Kidney (tissue), 22 donors: ENCODE measurements at places on chromosomes 1 and 21. TPM values are rescaled to one million over a fixed set of nuclear protein-coding genes. Genes with fewer than 3 reads are reported as not detected.

GRCh38 chr1:7220007-7220406 lies 434.8 kb downstream of the CAMTA1 start:
- H3K27me3 ChIP-seq, result no peaks in the 10 kb centered on the region
- no peaks in the 10 kb centered on the region for H3K4me1 ChIP-seq
- no peak overlapping the region for H3K27ac ChIP-seq

The HPCAL4 gene
- total RNA-seq, result 5.2 TPM

GRCh38 chr1:67227196-67227595 lies 60.9 kb downstream of the IL23R start:
- peak overlapping the region; percentile 20 for H3K27ac ChIP-seq
- no peaks in the 10 kb centered on the region for H3K4me1 ChIP-seq
- H3K36me3 ChIP-seq, result no peaks in the 10 kb centered on the region
- DNase-seq, result no peak
- H3K27me3 ChIP-seq, result no peaks in the 10 kb centered on the region
- H3K4me3 ChIP-seq, result no peak overlapping the region

GRCh38 chr1:220084460-220084859 lies 5.1 kb downstream of the BPNT1 start:
- H3K4me1 ChIP-seq, result no peaks in the 10 kb centered on the region
- H3K27ac ChIP-seq, result no peak overlapping the region
- no peaks in the 10 kb centered on the region for H3K36me3 ChIP-seq
- H3K27me3 ChIP-seq, result no peaks in the 10 kb centered on the region
- no peak for DNase-seq

DNA sequence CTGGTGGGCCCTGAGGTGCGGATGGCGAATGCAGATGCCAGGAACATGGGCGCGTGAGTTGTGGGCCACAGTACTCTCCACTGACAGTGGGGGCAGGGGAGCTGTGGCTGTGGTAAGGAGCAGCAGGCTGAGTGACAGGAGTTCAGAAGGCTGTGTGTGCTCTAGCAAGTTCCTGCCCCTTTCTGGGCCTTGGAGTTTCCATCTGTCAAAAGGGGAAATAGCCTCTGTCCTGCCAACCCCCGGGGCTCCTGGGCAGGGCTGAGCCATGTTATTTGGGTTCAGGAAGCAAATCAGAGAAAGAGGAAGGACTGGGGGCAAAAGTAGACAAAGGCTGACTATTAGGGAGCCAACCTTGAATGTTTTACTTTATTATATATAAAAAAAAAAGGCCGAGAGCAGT lies 19.5 kb upstream of the MFN2 start:
- H3K27me3 ChIP-seq, result no peaks in the 10 kb centered on the region
- H3K36me3 ChIP-seq, result no peaks in the 10 kb centered on the region
- peak overlapping the region; percentile 11 for H3K27ac ChIP-seq
- peaks cover 3% of the 10 kb centered on the region for H3K4me1 ChIP-seq

GRCh38 chr1:8663915-8664329 lies 153.5 kb downstream of the RERE start:
- peak overlapping the region; percentile 7 for H3K4me3 ChIP-seq
- H3K4me1 ChIP-seq, result peaks cover 19% of the 10 kb centered on the region
- H3K36me3 ChIP-seq, result no peaks in the 10 kb centered on the region
- no peaks in the 10 kb centered on the region for H3K27me3 ChIP-seq

- H3K4me1 ChIP-seq, result no peaks in the 10 kb centered on the region
- H3K36me3 ChIP-seq, result peaks cover 39% of the 10 kb centered on the region
- no peak for DNase-seq
- no peak overlapping the region for H3K27ac ChIP-seq
- no peaks in the 10 kb centered on the region for H3K27me3 ChIP-seq
These were observed 12.4 kb upstream of the SPATA1 start for GRCh38 chr1:84493747-84494146.

GRCh38 chr1:115882913-115883902 lies 42.3 kb upstream of the NHLH2 start:
- no peaks in the 10 kb centered on the region for H3K36me3 ChIP-seq
- no peaks in the 10 kb centered on the region for H3K4me1 ChIP-seq
- DNase-seq, result no peak
- H3K4me3 ChIP-seq, result no peak overlapping the region
- no peaks in the 10 kb centered on the region for H3K27me3 ChIP-seq

DNA sequence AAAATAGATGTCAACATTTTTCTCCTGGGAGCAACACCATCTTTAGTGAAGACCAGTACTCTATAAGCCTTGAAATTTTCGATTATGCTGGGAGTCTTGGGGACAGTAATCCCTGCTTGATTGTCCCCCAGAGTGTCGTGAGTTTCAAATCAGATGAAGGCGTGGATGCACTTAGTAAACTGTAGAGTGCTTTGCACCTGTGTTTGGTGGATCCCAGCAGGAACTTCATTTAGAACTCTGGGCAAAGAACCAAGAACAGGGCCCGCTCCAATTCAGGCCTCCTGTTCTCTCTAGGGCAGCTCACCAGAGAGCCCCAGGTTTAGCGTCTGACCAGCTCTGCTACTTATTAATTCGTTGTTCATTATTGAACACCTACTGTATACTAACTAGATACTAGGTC lies 1.5 kb downstream of the GPX7 start:
- H3K27ac ChIP-seq, result no peak overlapping the region
- no peak for DNase-seq
- H3K36me3 ChIP-seq, result no peaks in the 10 kb centered on the region
- H3K27me3 ChIP-seq, result no peaks in the 10 kb centered on the region
- H3K4me3 ChIP-seq, result no peak overlapping the region

DNA sequence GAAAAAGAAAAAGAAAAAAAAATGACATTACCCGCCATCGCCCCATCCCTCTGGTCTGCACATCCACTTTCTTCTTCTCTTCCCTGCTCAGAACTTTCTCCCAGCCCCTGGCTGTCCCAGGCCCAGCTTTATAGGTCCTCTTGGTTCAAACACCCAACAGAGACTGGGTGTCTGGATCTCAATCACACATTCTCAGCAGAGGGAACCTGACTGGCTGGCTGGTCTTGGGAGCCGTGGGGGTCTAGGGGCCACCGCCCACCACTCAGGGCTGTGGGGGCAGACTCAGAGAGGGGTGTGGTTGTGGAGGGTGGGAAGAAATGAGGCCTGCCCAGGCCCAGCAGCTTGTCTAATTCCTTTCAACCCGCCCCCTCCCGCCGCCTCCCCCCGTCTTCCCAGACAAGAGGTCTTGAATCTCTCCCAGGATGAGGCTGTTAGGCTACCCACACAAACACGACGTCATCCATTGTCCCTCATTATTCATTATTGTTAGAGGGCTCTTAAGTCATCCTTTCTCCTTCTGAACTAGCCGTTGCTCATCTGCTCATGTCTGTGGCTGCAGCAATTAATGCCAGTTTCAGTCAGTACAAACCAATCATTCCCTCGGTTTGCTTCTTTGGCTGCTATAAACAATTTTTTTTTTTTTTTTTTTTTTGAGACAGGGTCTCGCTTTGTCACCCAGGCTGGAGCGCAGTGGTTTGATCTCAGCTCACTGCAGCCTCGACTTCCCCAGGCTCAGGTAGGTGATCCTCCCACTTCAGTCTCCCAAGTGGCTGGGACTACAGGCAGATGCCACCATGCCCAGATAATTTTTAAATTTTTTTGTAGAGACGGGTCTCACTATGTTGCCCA lies 40.6 kb upstream of the CLIC4 start:
- no peaks in the 10 kb centered on the region for H3K4me1 ChIP-seq
- H3K4me3 ChIP-seq, result no peak overlapping the region
- no peak overlapping the region for H3K27ac ChIP-seq

- H3K36me3 ChIP-seq, result no peaks in the 10 kb centered on the region
- no peak for DNase-seq
- no peak overlapping the region for H3K4me3 ChIP-seq
- H3K27ac ChIP-seq, result no peak overlapping the region
These were observed 72.2 kb upstream of the HMCN1 start for GRCh38 chr1:185661971-185662370.

GRCh38 chr1:63904826-63905225 lies 131.0 kb downstream of the ROR1 start:
- H3K4me1 ChIP-seq, result peaks cover 7% of the 10 kb centered on the region
- DNase-seq, result no peak
- no peak overlapping the region for H3K27ac ChIP-seq
- no peaks in the 10 kb centered on the region for H3K36me3 ChIP-seq

DNA sequence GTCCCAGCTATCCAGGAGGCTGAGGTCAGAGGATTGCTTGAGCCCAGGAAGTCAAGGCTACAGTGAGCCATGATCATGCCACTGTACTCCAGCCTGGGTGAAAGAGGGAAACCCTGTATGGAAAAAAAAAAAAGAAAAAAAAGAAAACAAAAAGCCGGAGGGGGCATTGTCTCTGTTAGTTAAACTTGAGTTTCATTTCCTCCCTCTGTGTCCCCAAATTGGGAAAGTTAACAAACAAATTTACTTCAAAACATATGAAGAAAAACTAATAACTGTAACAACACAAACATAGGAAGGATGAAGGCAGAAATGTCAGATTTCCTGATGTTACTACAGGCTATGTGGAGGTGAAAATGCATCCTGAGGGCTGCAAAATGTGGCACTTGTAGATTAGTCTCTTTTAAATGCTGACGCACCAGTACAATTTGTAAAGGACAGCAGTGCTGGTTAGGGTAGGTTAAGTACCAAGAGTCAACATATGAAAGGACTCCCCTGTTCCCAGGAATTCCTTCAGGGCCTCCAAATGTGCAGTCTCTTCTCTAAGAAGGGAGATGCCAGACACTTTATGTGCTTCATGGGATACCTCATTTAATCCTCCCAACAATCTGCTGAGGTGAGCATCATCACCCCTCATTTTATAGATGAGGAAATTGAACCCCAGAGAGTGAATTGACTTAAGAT lies 52.9 kb downstream of the DEGS1 start:
- no peaks in the 10 kb centered on the region for H3K27me3 ChIP-seq
- no peak for DNase-seq
- H3K4me1 ChIP-seq, result no peaks in the 10 kb centered on the region
- H3K27ac ChIP-seq, result no peak overlapping the region
- H3K36me3 ChIP-seq, result peaks cover 3% of the 10 kb centered on the region

- no peak overlapping the region for H3K27ac ChIP-seq
- DNase-seq, result peak; percentile 54
- no peaks in the 10 kb centered on the region for H3K4me1 ChIP-seq
- no peaks in the 10 kb centered on the region for H3K36me3 ChIP-seq
- no peak overlapping the region for H3K4me3 ChIP-seq
These were observed 843.8 kb downstream of the USP25 start for GRCh38 chr21:16573578-16573977.

- H3K4me3 ChIP-seq, result no peak overlapping the region
- peaks cover 7% of the 10 kb centered on the region for H3K4me1 ChIP-seq
- H3K27ac ChIP-seq, result no peak overlapping the region
- H3K36me3 ChIP-seq, result no peaks in the 10 kb centered on the region
These were observed 20.6 kb upstream of the MYCL start for GRCh38 chr1:39922251-39922688.

- peaks cover 4% of the 10 kb centered on the region for H3K36me3 ChIP-seq
- no peaks in the 10 kb centered on the region for H3K27me3 ChIP-seq
- DNase-seq, result no peak
- peak overlapping the region; percentile 69 for H3K4me3 ChIP-seq
- peak overlapping the region; percentile 45 for H3K27ac ChIP-seq
These were observed 277.0 kb upstream of the C1orf105 start for GRCh38 chr1:172143384-172144055.

DNA sequence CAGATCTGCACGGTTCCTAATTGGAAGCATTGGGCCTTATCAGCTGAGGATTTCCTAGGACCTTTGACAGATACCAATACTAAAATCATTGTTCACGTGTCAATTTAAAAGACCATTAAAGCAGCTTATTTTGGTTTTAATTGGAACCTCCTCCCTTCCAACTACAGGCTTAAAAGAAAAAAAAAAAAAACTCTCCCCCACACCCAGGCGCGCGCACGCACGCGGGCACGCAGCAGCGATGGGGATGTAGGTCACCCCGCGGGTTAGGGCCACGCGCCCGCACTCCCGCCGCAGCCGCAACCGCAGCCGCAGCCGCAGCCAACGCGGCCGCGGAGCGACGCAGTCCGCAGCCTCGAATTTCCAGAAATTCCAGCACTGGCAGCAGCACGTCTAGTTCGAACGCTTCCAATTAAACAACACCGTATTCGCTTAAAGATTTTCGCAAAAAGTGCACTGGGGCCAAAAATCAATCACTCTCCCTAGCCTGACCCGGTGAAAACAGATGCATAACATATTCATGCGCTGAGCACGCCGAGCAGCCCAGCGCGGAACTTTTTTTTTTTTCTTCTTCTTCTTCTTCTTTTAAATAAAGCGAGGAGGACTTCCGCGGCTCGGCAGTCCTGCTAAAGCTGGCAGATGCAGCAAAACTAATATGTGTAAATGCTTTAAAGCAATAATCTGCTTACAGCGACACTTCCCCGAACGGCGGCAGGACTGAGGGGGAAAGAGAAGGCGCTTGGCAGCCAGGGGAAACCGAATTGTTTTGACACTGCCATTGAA lies 13.3 kb upstream of the BARHL2 start:
- no peak overlapping the region for H3K4me3 ChIP-seq
- H3K36me3 ChIP-seq, result no peaks in the 10 kb centered on the region
- no peak for DNase-seq
- H3K27me3 ChIP-seq, result peaks cover 75% of the 10 kb centered on the region
- no peak overlapping the region for H3K27ac ChIP-seq

- no peaks in the 10 kb centered on the region for H3K4me1 ChIP-seq
- DNase-seq, result no peak
- no peaks in the 10 kb centered on the region for H3K27me3 ChIP-seq
- H3K27ac ChIP-seq, result no peak overlapping the region
These were observed 162.6 kb upstream of the USP25 start for GRCh38 chr21:15567191-15567590.

The ANGPTL3 gene
- total RNA-seq, result 0.41 TPM

The MIXL1 gene
- total RNA-seq, result 0.16 TPM

DNA sequence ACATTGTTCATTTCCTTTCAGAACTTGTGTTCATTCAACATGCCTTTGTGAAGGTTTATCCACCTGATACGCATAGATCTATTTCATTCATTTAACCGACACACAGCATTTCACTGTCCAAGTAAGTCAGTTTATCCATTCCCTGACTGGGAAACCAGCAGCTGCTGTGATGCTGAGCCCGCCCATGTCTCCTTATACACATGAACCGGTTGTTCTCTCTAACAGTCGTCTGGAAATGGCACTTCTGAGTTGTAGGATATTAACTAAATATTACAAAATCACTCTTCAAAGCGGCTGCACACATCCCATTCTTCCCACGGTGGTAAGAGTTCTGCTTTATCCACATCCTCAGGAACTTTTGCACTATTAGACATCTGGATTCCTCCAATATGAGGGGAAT lies 71.1 kb downstream of the NPHP4 start:
- H3K4me1 ChIP-seq, result no peaks in the 10 kb centered on the region
- H3K27ac ChIP-seq, result no peak overlapping the region
- no peaks in the 10 kb centered on the region for H3K36me3 ChIP-seq
- no peak for DNase-seq
- H3K4me3 ChIP-seq, result no peak overlapping the region

GRCh38 chr1:168187177-168187576 lies 8.4 kb downstream of the TIPRL start:
- DNase-seq, result no peak
- H3K27ac ChIP-seq, result no peak overlapping the region
- no peaks in the 10 kb centered on the region for H3K4me1 ChIP-seq
- H3K36me3 ChIP-seq, result peaks cover 16% of the 10 kb centered on the region
- H3K4me3 ChIP-seq, result no peak overlapping the region

- peak overlapping the region; percentile 75 for H3K27ac ChIP-seq
- no peaks in the 10 kb centered on the region for H3K36me3 ChIP-seq
- no peaks in the 10 kb centered on the region for H3K27me3 ChIP-seq
- H3K4me3 ChIP-seq, result no peak overlapping the region
- H3K4me1 ChIP-seq, result peaks cover 8% of the 10 kb centered on the region
These were observed 18.8 kb downstream of the RAP1GAP start for GRCh38 chr1:21650400-21650799.
